ENCODE measurements at places on chromosomes 13 and 19.
A peak's percentile ranks its signal among the peaks of the same experiment; 100 is the strongest.

DNA sequence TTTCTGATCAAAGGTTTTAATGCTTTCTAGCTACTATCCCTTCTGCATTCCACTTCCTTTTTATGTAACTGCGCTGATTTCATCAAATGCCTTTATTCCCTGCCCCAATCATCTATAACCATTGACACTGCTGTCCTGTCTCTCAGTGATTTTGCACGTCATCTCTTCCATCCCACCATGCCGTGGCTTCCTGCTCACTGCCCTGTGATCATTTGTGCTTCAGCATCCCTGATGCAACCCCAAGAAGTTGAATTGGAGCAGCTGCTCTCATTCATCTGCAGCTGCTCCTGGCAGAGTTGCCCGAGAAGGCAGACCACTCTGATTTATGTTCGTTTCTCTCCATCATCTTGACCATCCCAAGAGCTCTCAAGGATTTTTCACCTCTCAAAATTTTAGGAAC lies 112.4 kb downstream of the HS6ST3 start:
- DNase-seq, result no peak

DNA sequence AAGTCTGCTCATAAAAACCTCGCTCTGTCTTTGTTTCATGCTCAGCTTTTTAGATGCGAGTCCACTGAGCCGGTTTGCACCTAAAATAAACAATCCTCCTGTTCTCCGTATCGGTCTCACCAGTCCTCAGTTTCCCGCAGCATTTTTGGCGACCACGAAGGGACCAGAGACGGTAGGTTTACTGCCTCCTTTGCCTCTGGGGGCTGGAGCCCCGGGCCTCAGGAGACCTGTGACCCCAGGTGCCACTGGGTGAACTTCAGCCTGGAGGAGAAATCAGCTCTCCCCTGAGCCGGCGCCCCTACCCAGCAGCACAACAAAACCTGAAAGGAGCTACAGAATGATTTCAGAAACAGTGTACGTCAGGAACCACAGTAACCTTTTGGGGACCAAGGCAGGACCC lies 8.1 kb downstream of the SIGLEC11 start:
- no peak for DNase-seq

GRCh38 chr19:3456925-3457527 lies 23.3 kb downstream of the SMIM24 start:
- DNase-seq, result no peak

DNA sequence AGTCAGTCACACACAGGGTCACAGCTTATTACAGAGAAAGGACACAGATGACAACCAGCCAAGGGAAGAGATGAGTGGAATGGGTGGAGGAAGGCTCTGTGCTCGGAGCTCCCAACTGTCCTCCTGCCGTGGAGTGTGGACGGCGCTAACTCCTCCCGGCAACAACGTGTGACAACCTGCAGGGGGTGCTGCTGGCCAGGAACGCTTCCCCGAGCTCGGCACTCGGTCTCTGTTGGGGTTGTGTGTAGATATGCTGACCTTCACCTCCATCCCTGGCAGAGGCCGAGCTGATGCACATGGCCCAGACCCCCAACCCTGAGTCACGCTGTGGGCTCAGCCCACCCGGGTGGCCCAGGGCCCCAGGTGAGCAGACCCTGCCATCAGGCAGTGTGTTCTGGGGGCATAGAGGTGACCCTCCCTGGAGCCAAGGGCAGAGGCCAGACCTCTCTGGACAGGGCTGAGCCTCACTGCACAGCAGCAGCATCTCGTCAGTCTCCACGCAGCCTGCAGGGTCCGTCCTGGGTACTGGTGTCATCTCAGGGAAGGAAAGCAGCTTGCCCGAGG lies 14.1 kb downstream of the ZNF444 start:
- DNase-seq, result no peak

DNA sequence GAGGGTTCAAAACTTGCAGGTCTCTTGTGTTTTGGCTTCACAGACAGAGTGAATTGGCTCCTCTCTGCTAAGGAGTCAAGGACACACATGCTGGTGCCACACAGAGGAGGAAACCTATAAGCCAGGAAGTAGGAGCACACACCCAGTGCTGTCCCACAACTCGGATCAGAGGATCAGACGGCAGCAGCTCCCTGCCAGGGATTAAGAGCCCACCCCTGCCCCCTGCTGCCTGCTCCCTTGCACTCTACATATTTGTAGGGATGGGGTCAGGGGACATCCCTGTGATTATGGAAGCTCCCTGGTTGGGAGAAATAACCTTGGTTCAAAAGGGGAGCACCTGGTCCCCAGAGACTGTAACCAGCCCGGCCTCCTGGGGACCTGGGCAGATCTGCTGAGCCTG lies 77.5 kb upstream of the CLDN10 start:
- DNase-seq, result no peak

DNA sequence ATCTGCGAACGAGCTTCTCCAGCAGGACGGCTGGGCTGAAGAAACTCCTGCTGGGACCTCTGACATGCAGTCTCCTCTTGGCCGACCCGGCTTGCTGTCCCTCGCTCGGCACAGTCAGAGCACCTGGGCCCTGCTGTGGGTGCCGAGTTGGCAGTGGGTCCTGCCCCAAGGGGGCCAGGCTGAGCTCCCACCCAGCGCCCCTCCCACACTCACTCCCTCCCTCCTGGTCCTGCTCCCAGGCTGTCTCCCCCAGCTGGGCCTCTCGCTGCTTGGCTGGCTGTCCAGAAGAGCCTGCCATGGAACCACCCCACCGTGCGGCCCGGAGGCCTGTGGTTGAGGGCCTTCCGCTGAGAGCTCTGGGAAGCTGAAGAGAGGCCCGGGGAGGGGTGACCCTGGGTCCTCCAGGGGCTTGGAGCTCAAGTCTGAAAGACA lies 6.0 kb downstream of the AKT2 start:
- DNase-seq, result no peak

DNA sequence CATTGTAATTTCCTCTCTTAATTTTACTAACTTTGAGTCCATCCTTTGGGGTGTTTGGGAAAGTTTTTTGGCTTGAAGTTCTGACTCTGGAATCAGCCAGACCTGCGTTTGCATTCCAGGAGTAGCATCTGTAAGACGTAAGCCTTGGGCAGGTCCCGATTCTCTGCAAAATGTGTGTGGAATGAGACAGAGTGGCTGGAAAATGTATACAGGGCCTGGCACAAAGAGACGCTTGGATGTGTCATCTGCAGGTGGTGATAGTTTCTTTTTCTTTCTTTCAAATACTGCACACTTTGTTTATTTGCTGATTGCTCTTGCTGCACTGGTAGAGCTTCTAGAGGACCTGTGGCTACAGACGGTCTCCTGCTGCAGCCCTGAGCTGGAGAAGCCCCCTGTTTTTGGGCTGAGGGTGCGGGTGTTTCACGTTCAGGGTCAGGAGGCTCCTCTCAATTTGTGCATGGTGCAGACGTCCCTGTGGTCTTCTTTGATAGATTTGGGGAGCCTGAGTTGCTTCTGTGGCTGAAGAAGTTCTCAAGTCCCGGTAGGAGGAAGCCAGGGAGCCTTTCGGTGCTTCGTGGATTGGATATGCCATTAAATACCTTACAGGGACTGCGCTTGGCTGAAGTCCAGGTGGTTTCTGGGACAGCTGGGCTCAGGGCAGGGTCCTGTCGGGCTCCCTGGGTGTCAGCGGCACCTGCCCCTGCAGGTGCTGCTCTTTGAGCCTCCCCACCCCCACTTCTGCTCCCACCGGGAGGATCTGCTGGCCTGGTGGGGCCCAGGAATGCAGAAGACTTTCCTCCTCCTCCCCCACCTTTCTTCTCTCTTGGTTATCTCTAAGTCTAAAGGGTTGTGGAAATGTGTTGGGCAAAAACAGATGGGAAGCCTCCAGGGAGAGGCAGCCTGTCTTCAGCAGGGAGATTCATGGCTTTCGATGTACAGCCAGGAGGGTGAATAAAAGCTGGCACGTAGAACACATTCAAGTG lies 44.0 kb upstream of the GAS6 start:
- DNase-seq, result no peak

DNA sequence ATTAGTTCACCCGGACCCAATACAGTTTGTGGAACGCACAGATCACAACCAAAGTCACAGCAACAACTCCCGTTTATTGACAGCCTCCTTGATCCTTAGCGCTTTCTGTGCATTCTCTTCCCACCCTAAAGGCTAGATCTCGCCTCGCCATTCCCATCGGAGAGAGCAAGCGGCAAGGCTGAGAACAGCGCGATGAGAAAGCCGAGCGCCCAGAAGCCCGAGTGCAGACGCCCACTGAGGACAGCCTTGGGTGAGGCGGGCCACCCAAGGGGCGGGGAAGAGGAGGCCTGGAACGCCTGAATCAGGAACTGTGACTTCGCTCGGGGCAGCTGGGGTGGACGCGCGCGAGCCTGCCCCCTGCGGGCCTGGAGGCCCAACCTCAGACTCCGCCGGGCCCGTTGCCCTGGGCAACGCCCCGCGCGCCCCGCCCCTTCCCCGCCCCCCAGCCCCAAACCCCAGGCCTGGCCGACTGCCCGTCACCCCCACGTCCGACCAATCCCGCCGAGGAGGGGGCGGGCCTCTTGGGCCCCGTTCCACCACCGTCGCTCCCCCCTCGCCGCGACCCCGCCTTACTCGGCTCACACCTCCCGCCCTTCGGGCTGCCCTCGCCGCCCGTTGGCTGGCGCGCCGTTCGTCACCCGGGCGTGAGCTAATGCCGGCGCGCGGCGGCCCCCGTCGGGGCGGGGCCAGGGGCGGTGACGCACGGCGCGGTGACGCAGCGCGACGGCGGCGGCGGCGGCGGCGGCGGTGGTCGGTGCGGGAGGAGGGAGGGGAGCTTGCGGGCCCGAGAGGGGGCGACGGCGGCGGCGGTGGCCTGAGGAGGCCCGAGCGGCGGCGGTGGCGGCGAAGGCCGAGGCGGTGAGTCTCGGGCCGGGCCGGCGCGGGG lies at the start of gene SAMD4B:
Gene SAMD4B, plus strand, starts transcription at position 703 of the 886 bp plus-strand sequence. CDS start 14,473 bp downstream, outside the sequence.
- peak; percentile 99 for DNase-seq

GRCh38 chr19:50567052-50567841 lies 988 bp downstream of the LRRC4B start:
- DNase-seq, result no peak

DNA sequence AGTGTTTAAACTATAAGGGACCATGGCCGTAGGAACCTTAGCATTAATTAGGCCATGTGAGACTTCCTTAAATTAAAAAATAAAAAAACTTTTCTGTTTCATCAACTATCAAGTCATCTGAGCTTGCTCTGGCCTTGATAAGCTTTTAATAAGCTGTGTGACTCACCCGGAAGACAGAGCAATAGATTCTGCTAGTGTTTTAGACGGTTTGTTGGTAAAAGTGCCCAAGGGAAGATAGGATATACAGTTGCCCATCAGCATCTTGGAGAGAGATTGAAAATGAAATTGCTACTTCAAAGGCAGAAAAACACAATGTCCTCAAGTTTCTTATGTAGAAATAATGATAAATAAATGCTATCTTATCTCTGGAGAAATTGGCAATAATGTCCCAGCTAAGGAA lies 31.2 kb upstream of the RCBTB2 start:
- no peak for DNase-seq

DNA sequence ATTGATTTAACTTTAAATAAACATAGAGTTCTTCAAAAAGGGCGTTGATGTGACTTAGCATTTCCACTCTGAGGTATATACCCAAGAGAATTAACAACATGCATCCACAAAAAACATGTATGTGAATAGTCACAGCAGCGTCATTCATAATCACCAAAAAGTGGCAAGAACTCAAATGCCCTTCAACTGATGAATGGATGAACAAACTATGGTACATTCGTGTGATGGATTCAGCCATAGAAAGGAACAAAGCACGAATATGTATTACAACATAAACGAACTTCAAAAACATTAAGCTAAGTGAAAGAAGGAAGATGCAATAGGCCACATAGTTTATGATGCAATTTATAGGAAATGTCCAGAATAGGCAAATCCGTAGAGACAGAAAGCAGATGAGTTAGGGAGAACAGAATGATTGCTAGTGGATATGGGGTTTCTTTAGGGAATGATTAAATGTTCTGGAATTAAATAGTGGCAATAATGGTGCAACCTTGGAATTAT lies 72.3 kb upstream of the UQCRFS1 start:
- no peak for DNase-seq

DNA sequence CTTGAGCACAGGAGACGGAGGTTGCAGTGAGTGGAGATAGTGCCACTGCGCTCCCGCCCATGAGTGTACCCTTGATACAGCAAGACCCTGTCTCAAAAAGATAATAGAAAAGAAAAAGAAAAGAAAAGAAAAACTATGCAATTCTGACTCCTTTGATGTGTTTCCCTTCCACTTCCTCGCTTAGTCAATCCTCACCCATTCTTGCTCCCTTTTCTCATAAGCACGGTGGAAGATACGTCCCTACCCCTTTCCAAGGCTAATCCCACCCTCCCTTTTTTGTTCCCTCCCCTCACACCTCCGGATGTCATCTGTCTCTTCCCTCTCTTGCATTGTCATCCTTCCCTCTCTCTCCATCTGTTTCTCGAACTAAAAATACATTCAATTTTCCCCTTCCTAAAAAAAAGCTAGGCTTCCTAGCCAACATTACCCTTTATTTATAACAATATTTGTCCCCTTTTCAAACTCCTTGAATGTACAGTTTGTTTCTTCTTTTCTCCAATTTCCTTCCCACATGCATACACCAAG lies 40.5 kb upstream of the ITM2B start:
- DNase-seq, result no peak

DNA sequence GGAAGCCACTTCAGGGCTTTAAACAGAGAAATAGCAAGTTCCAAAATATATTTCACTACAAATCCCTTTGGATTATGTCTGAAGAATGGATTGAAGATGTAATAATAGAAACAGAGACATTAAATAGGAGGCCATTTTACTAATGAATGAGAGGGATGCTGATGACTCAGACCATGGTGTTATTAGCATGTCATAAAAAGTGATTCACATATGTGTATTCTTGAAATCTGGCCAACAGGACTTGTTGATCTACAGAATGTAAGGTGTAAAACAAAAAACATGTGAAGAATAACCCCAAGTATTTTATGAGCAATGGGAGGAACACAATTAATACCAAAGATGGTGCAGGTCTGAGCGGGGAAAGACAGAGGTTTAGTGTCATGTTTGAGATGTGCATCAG lies 873.7 kb downstream of the SLITRK5 start:
- no peak for DNase-seq

DNA sequence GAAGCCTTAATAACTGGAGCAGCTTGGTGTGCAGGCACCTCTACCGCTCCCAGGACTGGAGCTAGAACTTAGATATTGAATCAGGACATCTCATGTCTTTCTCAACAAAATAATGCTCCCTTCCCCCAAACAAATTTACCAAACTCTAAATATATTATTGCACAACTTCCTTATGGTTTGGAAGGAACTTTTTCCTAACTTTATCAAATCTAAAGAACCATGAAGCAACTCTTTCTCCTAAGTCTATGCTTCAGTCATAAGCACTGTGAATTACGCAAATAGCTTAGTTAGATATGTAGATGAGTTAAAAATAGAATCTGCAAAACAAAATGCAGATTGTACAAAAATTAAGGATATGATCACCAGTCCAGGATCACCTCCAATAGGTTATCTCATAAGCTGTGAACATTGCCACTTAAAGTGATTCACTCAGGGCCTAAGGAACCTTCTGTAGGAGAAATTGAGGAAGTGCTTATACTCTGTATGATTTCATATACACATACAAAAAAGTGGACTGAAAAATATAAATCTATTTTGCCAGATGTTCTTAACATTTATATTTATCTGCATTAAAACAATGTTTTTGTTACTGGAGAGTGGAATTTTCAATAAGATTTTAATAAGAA lies 20.4 kb upstream of the MAB21L1 start:
- DNase-seq, result no peak

GRCh38 chr13:75079226-75079625 lies 402.7 kb downstream of the TBC1D4 start:
- no peak for DNase-seq

Data from activated CD4-positive, alpha-beta T cell treated with anti-CD3 and anti-CD28 coated beads for 1 hour (primary cell).